ENCODE measurements at places on chromosomes 2 and 18.

GRCh38 chr2:176493226-176493825 is 224.1 kb downstream of the MTX2 start:
- no peak for DNase-seq

DNA sequence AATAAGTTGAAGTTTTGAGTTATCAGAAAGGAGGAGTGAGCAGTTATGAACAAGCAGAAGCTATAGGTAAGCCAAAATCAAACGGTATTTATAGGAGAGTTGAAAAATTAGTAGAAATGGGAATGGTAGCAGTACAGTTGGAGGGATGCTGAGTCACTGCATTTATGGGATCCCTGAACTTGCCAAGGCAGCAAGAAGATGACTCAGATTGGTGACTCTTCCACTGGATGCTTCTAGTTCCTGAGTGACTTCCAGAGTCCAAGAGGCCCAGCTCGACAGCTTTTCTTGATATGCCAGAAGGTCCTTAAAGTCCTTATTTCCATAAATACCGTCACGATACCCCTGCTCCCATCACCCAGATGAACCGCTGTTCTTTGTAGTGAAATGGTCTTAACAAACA is 31.1 kb upstream of the ACTR3 start:
- peak; percentile 65 for DNase-seq

GRCh38 chr18:79221136-79221535 is 151.9 kb downstream of the ATP9B start:
- no peak for DNase-seq

DNA sequence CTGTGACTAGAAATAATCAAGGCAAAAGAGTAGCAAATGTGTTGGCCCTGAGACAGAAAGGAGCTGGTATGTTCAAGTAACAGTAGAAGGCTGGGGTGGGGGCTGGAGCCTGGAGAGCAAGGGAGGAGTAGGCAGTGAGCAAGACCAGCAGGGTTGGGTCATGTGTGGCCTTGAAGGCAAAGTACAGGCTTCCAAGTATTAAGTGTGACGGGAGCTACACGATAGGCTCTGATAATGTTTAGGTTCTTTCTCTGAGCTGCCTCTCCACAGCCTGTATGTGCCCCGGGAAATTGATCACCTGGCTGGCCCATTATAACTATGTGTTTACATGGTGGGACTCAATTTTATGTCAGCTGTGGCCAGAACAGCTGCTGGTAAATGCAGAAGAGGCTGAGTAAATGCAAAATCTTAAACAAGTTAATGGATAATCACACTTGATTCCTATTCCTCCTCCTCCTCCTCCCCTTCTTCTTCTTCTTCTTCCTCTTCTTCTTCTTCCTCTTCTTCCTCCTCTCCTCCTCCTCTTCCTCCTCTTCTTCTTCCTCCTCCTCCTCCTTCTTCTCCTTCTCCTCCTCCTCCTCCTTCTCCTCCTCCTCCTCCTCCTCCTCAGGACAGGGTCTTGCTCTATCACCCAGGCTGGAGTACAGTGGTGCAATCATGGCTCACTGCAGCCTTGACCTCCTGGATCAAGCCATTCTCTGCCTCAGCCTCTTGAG is 9.3 kb downstream of the IL1F10 start:
- no peak for DNase-seq

DNA sequence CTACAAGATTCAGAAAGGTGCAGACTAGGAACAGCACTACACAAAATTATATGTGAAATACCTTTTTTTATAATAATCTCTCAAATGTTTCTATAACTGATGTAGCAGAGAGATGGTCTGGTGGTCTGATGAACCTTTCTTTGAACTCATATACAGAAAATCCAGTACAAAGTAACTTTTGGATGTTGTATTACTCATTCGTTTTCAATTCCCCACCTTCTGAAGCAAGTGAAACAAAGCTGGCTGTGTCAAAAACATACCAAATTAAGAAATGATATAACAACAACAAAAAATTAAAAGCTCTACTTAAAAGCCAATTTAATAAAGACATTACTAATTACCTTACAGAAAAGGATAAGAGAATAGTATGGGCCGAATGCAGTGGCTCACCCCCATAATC is 38.7 kb downstream of the MEMO1 start:
- no peak for DNase-seq

GRCh38 chr18:9079818-9080528 is 22.5 kb upstream of the NDUFV2 start:
- no peak for DNase-seq

DNA sequence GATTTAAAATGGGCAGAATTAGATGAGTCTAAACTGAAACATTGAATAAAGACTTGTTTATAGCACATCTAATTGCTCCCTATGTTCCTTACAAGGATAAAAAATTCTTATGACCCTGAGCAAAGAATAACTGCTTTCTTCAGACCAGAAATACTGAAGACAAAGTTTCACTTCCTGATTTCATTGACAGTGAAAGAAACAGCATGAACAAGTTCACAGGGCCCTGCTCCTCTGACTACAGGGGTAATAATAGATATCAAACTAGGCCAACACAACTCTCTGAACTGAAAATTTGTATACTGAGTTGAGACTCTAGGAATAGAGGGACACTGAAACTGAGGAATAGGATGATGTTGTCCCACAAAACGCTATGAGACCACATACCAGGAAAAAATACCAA is 1383.3 kb upstream of the CDH2 start:
- DNase-seq = no peak

DNA sequence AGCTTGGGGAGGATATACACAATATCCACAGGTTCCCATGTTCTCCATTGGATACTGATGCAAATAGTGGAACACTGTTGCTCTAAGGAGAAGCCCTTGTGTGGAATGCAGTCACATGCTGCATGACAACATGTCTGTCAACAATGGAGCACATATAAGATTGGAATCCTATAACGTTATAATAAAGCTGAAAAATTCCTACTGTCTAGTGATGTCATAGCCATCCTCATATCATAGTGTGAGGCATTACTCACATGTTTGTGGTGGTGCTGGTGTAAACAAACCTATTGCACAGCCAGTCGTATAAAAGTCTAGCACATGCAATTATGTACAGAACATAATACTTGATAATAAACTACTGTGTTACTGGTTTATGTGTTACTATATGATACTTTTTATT is 394.7 kb downstream of the FBXO15 start:
- DNase-seq = no peak

All from amniotic stem cell (primary cell).